CD4-positive, alpha-beta T cell (primary cell): ENCODE measurements at places on chromosomes 3 and 15. TPM values are rescaled to one million over a fixed set of nuclear protein-coding genes. Genes with fewer than 3 reads are reported as not detected.

GRCh38 chr15:93523481-93523880 lies 434.5 kb upstream of the RGMA start:
- DNase-seq = no peak
- no peak overlapping the region for H3K27ac ChIP-seq
- no peaks in the 10 kb centered on the region for H3K36me3 ChIP-seq
- no peak overlapping the region for H3K4me3 ChIP-seq

DNA sequence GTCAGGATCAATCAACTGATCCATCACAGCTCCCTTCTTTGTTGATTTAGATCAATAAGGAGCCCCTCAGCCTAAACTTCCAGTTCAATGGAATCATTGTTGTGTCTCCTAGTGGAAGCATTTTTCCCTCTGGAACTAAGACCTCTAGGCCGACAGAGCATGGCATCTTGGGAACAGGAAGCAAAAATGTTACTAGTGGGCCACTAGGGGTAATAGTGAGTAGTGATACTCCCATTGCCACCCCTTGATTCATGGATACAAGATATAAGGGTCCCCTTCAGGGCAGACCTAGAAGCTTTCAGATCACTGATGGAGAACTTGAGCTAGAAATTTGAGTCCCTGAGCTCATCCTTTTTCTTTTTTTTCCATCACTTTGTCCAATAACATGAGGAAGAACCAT lies 40.4 kb upstream of the AZI2 start:
- H3K4me1 ChIP-seq = no peaks in the 10 kb centered on the region
- no peaks in the 10 kb centered on the region for H3K27me3 ChIP-seq
- DNase-seq = no peak
- H3K36me3 ChIP-seq = no peaks in the 10 kb centered on the region

DNA sequence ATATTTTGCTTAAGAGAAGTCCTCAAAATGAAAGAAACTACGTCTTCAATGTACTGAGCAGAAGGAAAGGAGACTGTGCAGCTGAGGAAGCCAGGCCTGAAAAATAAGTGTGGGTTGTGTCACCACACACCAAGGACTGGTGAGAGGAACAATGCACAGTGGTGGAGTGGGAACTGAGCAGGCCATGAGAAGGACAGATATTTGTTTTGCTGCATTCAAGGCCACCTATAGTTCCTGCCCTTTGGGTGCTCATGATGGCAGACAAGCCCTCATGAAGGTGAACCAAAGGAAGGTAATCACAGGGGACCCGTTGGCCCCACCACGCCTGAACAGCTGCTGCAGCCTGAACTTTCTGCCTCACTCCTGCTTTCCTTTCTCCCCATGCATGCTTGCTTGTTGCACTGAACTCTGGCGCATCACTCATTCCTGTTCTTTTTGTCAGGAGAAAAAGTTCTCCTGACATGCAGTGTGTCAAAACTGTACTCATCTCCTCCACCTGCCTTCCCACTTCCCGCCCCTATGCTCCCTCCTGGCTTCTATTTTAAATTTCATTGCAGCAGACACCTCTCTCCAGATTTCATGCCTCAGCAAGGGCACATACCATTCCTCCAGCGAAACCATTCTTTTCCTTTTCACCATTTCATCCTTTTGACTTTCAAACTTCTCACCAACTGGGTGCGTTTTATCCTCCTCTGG lies 2.2 kb upstream of the RNF7 start:
- H3K27me3 ChIP-seq = no peaks in the 10 kb centered on the region
- H3K4me3 ChIP-seq = no peak overlapping the region
- peaks cover 12% of the 10 kb centered on the region for H3K4me1 ChIP-seq

GRCh38 chr3:120177707-120178306 lies 83.6 kb upstream of the GSK3B start:
- H3K27me3 ChIP-seq = no peaks in the 10 kb centered on the region
- no peaks in the 10 kb centered on the region for H3K4me1 ChIP-seq
- H3K27ac ChIP-seq = no peak overlapping the region

- DNase-seq = no peak
- H3K27ac ChIP-seq = no peak overlapping the region
- H3K27me3 ChIP-seq = peaks cover 15% of the 10 kb centered on the region
- H3K36me3 ChIP-seq = no peaks in the 10 kb centered on the region
Measured at GRCh38 chr3:112643621-112644240, 2.8 kb upstream of the CCDC80 start.

DNA sequence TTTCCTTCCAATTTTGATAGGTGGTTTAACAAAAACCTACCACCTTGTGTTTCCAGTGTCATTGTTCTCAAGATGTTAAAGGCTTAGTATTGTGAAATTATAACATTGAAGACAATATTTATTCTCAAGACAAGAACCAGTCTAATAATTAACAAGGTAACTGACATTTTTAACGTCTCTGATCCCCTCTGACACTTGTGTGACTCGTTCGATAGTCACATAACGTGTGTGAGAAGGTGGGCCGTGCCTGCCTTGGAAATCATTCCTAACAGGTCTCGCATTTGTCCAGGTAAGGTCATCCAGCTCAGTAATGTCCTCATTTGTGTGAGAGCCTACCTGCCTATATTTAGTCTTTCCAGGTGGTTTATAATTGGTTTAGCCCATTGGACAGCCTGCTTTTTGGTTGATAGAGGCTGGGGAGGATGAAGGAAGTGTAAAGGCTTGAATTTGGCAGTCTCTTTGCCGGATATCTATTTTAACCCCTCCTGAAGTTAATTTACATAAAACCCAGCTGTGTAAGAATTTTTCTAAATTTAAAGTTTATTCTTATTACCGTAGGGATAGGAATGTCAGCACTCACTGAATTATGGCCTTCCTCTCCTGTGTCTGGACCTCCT lies 94.4 kb downstream of the AKAP13 start:
- DNase-seq = no peak
- peaks cover 4% of the 10 kb centered on the region for H3K36me3 ChIP-seq
- H3K4me3 ChIP-seq = no peak overlapping the region

GRCh38 chr3:187750006-187750512 lies 4.8 kb upstream of the BCL6 start:
- peaks cover 29% of the 10 kb centered on the region for H3K4me1 ChIP-seq
- no peaks in the 10 kb centered on the region for H3K27me3 ChIP-seq
- H3K36me3 ChIP-seq = no peaks in the 10 kb centered on the region
- no peak for DNase-seq

- peaks cover 10% of the 10 kb centered on the region for H3K27me3 ChIP-seq
- DNase-seq = no peak
- no peak overlapping the region for H3K27ac ChIP-seq
- no peak overlapping the region for H3K4me3 ChIP-seq
- no peaks in the 10 kb centered on the region for H3K4me1 ChIP-seq
- no peaks in the 10 kb centered on the region for H3K36me3 ChIP-seq
Measured at GRCh38 chr3:128548021-128548420, 55.0 kb upstream of the GATA2 start.

- H3K27me3 ChIP-seq = no peaks in the 10 kb centered on the region
- no peak overlapping the region for H3K27ac ChIP-seq
- no peaks in the 10 kb centered on the region for H3K36me3 ChIP-seq
Measured at GRCh38 chr3:72035606-72036005, 250.7 kb upstream of the PROK2 start.

DNA sequence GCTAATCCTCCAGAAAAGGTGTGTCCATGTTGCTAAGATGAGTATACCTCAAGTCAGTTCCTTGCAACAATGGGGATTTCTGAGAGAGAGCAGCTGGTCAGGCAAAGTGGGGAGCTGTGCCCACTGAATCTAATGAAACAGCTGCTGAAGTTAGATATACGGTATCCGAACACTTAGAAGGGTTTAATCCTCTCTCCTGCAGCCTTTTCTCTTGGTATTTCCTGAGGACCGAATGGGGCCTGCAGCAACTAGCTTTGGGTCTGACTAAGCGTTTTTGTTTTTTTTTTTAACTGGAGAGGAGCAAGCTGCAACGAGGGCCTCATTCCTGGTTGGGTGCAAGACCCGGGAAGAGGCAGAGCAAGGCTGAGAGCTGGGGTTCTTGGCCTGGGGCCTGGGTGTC lies 37.6 kb upstream of the BNC1 start:
- no peaks in the 10 kb centered on the region for H3K27me3 ChIP-seq
- H3K36me3 ChIP-seq = no peaks in the 10 kb centered on the region
- no peak overlapping the region for H3K4me3 ChIP-seq
- H3K27ac ChIP-seq = no peak overlapping the region
- no peak for DNase-seq

- no peaks in the 10 kb centered on the region for H3K27me3 ChIP-seq
- no peaks in the 10 kb centered on the region for H3K36me3 ChIP-seq
- no peak overlapping the region for H3K27ac ChIP-seq
- no peak overlapping the region for H3K4me3 ChIP-seq
Measured at GRCh38 chr3:179000144-179000543, 71.5 kb downstream of the ZMAT3 start.

DNA sequence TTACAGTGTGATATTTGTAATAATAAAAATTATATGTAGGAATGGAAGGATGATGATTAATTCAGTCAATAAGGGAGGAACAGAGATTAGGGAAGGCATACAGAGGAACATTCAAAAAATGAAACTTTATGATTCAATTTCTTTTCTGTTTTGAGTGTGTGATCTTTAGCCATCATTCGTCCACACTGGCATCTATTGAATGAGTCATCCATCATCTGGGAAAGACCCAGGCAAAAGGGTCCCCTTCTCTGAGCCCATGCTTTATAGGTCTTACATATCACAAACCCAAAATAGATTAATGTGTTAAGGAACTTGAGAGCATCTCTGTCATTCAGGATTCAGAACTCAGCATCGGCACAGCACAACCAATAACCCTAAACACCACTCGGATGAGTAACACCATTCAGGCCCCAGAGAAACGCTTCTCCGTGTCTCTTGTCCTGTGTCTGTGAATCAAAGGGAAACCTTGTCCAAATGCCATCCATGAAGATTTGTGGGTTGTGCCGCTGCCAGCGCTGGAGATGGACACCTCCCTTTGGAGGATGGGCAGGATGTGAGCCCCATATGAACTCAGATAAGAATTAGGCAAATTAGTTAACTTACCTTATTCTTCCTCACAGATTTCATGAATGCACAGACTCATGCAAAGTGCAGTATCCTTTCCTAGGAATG lies 21.7 kb upstream of the TPM1 start:
- no peak overlapping the region for H3K27ac ChIP-seq
- no peaks in the 10 kb centered on the region for H3K4me1 ChIP-seq
- DNase-seq = no peak
- no peaks in the 10 kb centered on the region for H3K36me3 ChIP-seq
- H3K27me3 ChIP-seq = no peaks in the 10 kb centered on the region
- H3K4me3 ChIP-seq = no peak overlapping the region

SEMA5B gene
- total RNA-seq = 0.22 TPM

GRCh38 chr3:76222201-76222600 lies 436.9 kb upstream of the ZNF717 start:
- no peaks in the 10 kb centered on the region for H3K4me1 ChIP-seq
- no peaks in the 10 kb centered on the region for H3K27me3 ChIP-seq
- H3K27ac ChIP-seq = no peak overlapping the region

DNA sequence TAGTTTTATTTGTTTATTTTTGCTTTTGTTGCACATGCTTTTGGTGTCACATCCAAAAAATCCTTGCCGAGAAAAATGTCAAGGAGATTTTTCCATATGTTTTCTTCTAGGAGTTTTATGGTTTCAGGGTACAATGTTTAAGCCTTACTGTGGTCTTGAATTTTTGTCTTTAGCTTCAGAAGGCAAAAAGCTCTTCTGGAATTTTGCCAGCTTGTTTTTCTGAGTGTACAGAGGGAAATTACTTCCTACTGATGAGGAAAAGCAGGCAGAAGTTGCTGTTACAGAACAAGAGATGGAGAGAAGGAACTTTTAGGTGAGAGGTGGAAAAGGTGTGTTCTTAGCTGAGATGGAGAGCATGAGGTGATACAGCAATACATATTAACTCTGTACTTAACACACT lies 59.6 kb downstream of the UBE2E2 start:
- no peak overlapping the region for H3K4me3 ChIP-seq
- H3K4me1 ChIP-seq = no peaks in the 10 kb centered on the region
- no peak overlapping the region for H3K27ac ChIP-seq
- no peaks in the 10 kb centered on the region for H3K36me3 ChIP-seq

ADGRG7 gene
- total RNA-seq = not detected

DNA sequence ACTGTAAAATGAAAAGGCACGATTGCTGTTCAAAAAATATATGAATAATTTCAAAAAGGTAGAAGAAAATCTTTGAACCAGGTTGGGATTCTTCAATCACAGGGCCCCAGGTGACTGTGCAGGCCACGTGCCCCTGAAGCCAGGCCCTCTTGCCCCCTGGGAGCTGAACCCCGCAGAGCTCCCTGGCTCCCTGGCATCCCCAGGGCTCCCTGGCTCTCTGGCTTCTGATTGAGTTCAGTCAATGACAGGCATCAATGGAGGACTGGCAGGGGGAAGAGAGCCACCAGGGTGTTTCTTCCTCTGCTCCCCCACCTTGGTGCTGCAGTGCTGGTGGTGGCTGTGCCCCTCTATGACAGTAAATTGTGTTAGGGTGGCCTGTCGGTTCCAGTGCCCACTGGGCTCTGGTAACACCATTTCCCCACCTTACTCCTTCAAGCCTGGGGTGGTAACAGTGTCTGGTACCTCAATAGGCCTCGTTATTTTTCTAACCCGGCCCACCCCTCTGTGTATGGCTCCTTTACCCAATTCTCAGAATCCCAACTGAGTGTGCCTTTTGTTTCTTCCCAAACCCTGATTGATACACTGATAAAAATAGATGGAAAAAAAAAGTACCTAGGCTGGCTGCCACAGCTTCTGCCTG lies 62.6 kb downstream of the STARD5 start:
- no peaks in the 10 kb centered on the region for H3K36me3 ChIP-seq
- peaks cover 13% of the 10 kb centered on the region for H3K4me1 ChIP-seq
- no peak for DNase-seq
- no peak overlapping the region for H3K4me3 ChIP-seq
- no peak overlapping the region for H3K27ac ChIP-seq

- no peaks in the 10 kb centered on the region for H3K36me3 ChIP-seq
- H3K27ac ChIP-seq = no peak overlapping the region
- DNase-seq = no peak
- H3K27me3 ChIP-seq = no peaks in the 10 kb centered on the region
Measured at GRCh38 chr15:60973637-60974415, 255.3 kb downstream of the RORA start.

- H3K27ac ChIP-seq = no peak overlapping the region
- H3K4me1 ChIP-seq = peaks cover 31% of the 10 kb centered on the region
- DNase-seq = no peak
- H3K4me3 ChIP-seq = no peak overlapping the region
- H3K27me3 ChIP-seq = no peaks in the 10 kb centered on the region
Measured at GRCh38 chr3:186996356-186996755, 66.0 kb downstream of the ST6GAL1 start.

DNA sequence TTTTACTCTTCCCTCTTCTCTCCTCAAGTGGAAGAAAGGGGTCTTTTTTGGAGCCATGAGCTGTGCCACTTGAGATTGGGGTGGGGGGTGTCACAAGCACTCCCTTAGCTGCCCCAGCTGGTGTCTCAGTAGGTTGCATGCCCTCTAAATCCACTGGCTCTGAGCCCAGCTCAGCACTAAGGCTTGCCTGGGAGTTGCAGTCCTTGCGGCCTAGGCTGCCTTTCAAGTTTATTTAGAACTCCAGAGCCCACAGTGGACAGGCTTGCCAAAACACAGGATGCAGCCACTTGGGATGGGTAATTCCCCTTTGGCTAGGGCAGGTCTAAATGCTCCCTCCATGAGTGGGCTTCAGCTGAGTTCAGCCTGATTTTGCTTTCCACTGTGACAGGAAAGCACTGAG lies 24.7 kb downstream of the C3orf20 start:
- H3K4me1 ChIP-seq = no peaks in the 10 kb centered on the region
- DNase-seq = no peak
- H3K36me3 ChIP-seq = no peaks in the 10 kb centered on the region
- no peak overlapping the region for H3K27ac ChIP-seq
- H3K4me3 ChIP-seq = no peak overlapping the region
- no peaks in the 10 kb centered on the region for H3K27me3 ChIP-seq
